ENCODE measurements at places on chromosomes 11 and 22.

DNA sequence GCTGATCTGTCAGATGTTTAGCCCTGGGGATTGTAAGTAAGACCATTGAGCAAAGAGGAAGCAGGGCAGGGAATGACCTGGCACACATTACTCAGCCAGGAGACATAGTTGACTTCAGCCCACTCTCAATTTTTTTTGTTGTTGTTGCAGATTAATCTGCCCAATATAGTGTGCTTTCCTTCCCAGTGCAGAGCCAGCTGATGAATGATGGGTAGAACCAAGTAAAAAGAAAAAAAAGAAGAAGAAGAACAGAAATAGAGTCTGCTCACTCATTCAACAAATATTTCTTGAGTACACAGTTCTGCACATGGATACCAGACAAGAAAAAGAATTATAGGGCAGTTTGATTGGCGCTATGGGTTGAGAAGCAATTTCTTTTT lies 292.7 kb downstream of the ETS1 start:
- DNase-seq, result no peak

DNA sequence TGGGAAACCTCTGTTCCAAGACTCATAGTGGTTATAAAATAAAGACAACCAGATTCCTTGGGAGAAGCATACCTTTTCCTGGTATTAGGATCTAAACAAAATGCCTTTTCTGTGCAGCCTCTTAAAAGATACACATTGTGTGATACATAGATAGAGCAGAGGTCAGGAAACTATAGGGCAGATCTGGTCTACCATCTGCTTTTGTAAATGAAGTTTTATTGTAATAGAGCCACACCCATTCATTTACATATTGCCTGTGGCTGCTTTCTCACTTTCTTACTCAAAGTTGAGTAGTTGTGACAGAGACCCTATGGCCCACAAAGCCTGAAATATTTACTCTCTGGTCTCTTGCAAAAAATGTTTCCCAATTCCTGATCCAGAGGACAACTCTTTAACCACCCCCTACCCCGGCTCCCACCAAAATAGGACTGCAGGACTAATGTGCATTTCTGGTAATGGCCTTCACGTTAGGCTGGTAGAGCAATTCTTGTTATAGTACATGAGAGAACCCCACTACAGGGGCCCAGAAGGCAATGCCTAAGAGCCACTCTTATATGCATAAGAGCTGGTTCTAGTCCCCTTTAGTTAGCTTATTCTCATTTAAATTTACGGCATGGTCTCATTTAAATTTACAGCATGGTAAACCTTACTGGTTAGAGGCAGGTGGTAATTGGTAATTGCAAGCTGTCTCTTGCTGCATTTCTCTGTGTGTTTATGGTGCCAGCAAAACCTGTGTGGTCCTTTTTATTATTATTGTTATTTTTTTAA lies 76.8 kb upstream of the YWHAH start:
- DNase-seq, result no peak

GRCh38 chr22:29994027-29994715 lies 86.1 kb upstream of the HORMAD2 start:
- no peak for DNase-seq

DNA sequence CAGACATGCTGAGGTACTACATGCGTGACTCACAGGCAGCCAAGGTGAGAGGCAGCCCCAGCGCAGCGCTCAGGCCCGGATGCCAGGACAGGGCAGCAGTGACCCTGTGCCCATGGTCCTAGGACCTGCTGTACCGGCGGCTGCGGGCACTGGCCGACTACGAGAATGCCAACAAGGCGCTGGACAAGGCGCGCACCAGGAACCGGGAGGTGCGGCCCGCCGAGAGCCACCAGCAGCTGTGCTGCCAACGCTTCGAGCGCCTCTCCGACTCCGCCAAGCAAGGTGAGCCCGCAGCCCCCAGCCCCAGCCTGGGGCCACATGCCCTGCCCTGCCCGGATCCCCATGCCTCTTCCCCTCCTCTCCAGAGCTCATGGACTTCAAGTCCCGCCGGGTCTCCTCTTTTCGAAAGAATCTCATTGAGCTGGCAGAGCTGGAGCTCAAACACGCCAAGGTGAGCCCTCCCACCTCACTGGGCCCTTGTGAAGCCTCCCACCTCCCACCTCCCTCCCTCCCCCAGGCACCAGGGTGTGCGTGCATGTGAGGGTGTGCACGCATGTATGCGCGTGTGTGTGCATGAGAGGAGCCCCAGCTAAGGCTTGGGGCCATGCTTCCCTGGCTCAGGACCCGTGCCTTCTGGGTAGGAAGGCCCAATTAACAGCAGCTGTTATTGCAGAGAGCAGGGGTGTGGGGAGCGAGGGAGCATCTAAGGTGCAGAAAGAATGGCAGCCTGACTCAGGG lies 5.3 kb downstream of the CFL1 start:
- no peak for DNase-seq

DNA sequence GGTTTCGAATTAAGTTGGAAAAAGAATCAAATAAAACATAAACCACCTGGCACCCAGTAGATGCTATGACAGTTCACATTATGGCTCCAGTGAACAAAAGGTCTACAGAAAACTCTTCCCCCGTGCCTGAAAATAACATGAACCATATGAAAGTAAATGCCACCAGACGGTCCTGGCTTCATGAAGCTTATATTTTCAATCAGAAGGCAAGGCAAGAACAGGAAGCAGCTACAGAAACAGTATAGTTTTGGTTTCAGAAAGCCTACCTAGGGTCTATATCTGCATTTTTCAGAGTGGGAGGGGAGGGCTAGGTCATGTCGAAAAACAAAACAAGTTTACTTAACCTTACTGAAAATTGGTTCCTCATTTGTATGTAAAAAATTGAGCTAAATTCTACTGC lies 9.8 kb downstream of the RAB30 start:
- peak; percentile 33 for DNase-seq

DNA sequence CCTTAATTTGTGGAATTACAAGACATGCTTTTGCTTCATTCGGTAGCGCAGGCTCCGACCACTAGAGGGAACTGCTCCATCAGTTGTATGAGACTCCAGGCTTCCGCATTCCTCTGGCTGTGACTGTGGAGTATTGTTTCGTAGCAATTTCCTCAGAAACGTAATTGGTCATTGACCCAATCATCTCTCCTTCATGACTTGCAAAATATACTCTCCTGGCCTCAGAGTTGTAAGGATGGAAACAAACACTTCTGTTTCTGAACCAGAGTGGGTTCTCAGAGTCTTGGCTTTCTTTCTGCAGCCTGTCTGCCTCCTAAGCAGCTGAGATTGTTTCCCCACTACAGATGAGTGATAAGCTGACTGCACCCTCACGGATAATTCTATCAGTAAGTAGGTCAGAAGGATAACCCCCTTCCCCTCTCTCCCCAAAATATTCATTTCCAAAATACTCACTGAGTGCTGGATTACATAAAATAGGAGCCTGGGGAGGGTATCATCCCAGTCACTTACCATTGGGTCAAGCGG lies 146.8 kb upstream of the ZC3H12C start:
- peak; percentile 74 for DNase-seq

- no peak for DNase-seq
Measured at GRCh38 chr22:49770547-49771265, 57.0 kb downstream of the BRD1 start.

DNA sequence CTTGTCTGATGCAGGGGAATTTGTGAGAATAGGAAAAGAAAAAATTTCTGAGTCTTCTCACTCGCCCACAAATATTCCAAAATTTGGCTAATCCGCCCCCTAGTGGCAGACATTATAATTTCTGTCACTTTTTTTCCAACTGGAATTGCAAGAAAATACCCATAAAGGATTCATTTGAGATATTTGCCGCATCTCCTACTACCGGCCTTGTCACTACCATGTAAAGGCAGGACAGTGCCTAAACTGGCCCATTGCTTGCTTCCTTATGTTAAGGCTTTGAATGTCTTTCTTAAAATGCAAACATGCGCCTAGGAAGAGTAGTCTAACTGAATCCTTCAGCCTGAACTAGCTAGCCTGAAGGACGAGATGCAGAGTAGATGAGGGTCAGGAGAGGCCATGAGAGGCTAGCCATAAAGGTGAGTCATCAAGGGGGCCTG lies 9.3 kb upstream of the CEP295 start:
- no peak for DNase-seq

GRCh38 chr22:38240734-38241252 lies 32.0 kb downstream of the TMEM184B start:
- no peak for DNase-seq

DNA sequence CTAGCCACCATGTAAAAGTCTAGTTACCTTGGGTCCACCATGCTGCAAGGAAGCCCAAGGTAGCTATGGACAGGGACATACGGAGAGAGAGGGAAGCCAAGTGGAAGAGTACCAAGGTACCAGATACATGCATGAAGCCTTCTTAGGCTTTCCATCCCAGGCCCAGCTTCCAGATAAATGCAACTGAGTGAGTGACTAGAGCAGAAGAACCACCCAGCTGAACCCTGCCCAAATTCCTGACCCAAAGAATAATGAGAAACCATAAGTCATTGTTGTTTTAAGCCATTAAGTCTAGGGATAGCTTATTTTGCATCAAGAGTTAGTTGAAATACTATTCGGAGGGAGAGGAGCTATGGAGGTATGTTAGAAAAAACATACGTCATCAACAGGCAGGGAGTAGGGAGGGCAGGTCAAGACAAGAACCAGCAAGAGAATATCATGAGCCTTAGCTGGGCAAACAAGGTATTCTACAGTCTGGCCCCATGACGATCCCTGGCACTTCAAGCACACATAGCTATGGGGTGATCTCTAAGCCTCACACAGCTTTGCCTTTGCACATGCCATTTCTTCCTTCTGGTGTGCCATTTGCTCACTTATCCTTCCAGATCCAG lies 36.5 kb upstream of the APLNR start:
- DNase-seq, result no peak

DNA sequence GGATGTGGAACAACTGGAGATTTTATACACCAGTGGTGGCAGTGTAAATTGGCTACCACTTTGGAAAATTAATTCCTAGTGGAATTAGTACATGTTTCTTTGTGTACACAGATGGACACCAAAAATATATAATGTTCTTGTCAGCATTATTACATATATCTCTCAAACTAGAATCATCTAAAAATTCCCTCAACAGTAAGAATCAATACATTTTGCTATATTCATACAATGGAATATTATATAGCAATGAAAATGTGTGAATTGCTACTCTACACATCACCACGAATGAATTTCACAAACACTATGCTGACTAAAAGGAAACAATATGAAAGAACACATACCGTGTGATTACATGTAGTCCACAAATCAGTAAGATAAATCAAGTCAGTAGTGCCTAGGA lies 33.9 kb downstream of the CCDC90B start:
- DNase-seq, result no peak

DNA sequence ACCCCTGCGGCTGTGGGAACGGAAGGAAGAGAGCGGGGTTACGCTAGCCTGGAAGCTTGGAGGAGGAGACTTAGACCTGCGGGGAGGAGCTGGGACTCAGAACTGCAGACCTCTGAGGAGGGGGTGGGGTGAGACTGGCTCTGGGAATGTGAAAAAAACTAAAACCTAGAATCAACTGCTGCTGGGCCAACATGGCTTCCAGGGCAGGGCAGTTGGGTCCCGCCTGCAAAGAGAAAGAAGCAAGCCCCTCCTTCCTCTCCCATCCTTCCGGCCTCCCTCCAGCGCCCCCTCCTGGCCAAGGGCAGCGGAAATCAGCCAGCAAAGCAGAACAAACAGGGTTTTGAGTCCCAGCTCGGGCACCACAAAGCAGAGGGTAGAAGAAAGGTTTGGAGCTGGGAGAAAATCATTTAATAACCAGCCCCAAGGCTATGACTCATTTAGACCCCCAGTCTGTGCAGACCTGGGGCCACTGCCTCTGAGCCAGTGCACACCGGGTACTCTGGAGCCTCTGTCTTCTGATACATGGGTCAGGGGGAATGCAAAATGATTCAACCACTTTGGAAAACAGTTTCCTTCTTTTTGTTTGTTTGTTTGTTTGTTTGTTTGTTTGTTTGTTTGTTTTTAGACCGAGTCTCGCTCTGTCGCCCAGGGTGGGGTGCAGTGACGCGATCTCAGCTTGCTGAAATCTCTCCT lies 7.3 kb upstream of the NCF4 start:
- DNase-seq, result peak; percentile 88

DNA sequence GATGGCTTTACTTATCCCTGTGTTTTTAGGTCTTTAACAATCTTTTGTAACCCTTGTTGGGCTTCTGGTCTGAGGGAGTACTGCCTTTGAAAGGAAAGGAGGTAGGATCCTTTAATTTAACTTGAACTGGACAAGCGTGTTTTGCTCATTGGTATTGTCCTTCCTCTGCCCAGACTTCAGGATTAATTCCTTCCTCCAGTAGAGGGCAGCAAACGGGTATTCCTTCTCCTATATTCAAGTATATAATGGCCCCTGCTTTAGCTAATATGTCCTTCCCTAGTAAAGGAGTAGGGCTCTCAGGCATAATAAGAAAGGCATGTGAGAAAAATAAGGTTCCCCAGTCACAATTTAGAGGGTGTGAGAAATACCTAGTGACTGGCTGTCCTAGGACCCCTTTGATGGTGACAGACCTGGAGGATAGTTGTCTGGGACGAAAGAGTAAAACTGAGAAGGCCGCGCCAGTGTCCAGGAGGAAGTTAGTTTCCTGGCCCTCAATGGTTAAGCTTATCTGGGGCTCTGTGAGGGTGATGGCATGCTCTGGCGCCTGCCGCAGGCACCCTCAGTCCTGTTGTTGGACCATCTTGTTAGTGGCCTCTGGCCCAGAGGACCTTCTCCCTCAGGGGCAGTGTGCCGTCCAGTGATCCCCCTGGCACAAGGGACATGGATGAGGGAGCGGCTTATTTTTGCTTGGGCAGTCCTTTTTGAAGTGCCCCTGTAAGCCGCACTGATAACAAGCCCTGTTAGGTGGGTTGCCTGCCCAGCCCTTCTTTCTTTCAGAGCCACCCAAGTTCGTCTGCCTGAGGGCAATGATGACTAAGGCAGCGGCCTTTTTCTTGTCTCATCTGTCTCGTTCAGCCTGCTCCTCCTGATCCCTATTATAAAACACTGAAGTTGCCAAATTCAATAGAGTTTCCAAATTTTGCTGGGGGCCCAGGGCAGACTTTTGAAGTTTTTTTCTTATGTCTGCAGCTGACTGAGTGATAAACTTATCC lies 51.8 kb downstream of the C11orf71 start:
- peak; percentile 59 for DNase-seq

DNA sequence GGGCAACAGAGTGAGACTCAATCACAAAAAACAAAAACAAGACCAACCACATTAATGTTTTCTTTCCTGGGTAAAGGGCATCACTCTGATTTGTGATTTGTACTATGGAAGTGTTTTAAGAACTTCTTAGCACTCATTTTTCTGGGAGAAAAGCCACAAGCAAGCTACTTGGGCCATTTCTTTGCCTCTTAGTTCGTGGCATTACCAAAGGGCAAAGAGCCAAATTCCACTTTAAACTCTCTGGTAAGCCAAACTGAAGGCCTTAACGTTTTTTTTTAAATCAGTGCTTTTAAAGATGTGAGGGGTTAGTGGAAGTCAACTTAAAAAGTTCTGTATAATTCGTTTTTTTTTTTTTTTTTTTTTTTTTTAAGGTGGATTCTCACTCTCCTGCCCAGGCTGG lies 36.9 kb downstream of the CAT start:
- no peak for DNase-seq

Data from CD4-positive, alpha-beta T cell treated with Interleukin-4 for 1 hour (primary cell).